Urothelium cell line (cell line): ENCODE measurements at places on chromosomes 13 and 19.

DNA sequence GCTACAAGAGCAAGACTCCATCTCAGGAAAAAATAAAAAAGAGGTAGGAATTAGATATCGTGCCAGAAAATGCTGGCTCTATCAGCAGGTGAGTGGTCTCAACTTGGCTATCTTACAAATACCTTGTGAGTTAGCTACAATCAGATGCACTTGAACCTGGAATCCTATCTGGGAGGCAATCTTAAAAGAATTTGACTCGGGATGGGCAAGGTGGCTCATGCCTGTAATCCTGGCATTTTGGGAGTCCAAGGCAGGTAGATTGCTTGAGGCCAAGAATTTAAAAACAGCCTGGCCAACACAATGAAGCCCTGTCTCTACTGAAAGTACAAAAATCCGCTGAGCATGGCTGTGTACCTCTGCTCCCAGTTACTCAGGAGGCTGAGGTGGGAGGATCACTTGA lies 29.4 kb downstream of the NLRP2 start:
- no peak for DNase-seq

- DNase-seq = no peak
Observed at GRCh38 chr13:20796791-20797508, 23.2 kb upstream of the EEF1AKMT1 start.

DNA sequence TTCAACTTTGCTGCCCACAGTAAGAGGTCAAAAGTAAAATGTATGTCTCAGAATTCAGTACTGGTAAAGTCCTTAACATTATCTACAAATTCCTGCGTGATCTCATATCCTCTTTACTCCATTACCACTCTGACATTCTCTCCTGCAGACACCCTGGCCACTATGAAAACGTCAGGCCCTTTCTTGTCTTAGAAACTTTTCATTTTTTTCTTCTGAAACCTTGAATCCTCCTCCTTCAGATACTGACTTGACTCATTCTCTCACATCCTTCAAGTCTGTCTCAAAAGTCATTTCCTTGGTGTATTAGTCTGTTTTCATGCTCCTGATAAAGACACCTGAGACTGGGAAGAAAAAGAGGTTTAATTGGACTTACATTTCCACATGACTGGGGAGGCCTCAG lies 262.3 kb downstream of the POU4F1 start:
- no peak for DNase-seq

- peak; percentile 8 for DNase-seq
Observed at GRCh38 chr13:109384491-109385241, 401.7 kb downstream of the IRS2 start.

DNA sequence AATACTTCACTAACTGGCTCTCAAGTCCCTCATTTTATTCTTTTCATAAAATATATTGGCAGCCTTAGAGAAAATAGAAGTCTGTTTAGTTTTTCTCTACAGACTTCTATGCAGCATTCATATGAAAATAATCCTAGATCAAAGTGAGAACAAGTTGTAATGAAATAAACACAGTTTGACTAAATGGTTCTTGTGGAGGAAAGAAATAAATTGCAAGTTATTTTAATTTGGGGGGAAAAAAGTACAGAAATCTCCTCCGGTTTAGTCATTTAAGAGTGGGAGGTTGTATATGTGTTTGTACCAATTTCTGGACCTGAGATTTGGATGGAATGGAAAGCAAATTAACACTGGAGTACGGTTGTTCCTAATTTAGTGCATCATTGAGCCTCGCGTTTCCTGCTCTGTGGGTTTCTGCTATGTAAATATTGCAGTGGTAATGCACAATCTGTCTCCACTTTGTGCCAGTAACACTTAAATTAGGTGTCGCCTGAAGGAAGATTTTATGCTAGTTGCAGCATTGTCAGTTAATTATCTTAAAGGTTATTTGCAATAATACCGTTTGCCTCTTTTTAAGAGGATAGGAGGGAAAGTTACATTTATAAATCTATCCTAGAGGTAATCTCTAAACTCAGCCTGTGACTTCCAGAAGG lies 100.2 kb downstream of the ZIC5 start:
- DNase-seq = no peak

GRCh38 chr19:44113138-44113783 lies at the start of gene ZNF225:
ZNF225 (plus strand) TSS chr19:44113399; CDS start chr19:44115828, 2,429 bp downstream.
- peak; percentile 94 for DNase-seq

GRCh38 chr19:18306209-18306887 lies 16.5 kb downstream of the LSM4 start:
- no peak for DNase-seq

- peak; percentile 21 for DNase-seq
Observed at GRCh38 chr19:3034656-3035541, 5.8 kb upstream of the TLE2 start.

DNA sequence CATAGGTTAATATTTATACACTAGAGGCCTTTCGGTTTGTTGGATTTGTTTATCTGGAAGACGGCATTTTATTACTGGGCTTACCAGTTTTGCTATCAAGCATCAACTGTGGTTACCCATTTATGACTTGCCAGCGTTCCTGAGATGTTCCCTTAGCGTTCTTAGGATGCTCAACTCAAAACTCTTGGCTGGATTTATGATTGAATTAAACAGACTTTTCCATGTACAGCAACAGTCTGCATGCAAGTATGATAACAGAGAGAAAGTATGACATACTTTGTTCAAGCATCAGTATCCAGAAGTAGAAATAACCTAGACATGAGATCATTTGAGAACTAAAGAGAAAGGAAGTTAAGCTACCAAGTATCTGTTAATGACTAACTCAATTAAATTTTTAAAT lies 29.9 kb upstream of the RNF113B start:
- DNase-seq = no peak

DNA sequence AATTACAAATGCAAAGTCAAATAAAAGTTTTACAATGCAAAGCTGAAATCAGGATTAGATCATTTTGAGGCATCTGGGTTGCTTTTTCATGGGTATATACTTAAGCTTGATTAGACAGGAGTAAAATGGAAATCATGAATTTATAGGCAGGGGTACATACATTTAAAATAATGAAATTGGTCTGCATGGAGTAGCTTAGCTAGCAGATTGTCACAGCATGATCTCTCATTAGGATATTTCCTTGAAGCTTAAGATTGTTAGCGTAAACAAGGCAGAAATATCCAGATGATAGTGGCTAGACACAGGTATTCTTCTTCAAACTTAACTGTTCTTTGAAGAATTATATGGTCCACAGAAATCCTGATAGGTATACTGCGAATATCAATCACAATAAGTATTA lies 1627.0 kb upstream of the PCDH20 start:
- DNase-seq = no peak

GRCh38 chr19:29375429-29376119 lies 150.2 kb upstream of the VSTM2B start:
- DNase-seq = no peak
